Effector memory CD4-positive, alpha-beta T cell (primary cell): ENCODE measurements at places on chromosomes 2 and 18.

DNA sequence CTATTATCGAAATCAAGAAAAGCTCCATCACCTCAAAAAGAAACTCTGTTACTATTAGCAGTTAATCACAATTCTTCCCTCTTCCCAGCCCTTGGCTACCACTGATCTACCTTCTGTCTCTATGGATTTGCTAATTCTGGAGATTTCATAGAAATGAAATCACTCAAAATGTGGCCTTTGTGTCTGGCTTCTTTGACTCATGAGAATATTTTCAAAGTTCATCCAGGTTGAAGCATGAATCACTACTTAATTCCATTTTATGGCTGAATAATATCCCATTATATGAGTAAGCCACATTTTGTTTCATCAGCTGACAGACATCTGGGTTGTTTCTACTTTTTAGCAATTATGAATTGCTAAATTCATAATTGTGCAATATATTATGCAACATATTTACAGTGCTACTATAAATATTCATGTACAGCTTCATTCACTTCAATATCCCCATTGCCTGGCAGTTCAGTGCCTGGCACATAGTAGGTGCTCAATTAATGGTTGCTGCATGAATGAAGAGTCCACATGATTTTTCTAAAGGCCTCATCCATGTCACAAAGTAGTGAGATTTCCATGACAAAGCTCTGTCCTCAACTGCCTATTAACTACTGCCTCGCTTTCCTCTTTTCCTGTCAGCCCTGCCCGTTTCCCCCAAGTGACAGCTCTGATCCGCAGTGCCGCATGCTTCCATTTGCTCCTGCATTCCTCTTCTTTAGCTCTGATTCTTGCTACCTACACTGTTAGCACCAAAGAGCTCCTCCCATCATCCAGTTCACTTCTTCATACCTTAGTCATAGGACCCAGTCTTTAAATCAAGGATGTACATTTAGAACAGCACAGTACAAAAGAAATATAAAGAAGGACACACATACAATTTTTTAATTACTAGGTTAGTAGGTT, 32.8 kb downstream of the CCDC93 start:
- no peak for DNase-seq

- no peak for DNase-seq
Observed at GRCh38 chr2:216284708-216285107, 87.6 kb downstream of the MARCHF4 start.

- DNase-seq, result no peak
Observed at GRCh38 chr18:7596147-7596546, 29.0 kb downstream of the PTPRM start.

DNA sequence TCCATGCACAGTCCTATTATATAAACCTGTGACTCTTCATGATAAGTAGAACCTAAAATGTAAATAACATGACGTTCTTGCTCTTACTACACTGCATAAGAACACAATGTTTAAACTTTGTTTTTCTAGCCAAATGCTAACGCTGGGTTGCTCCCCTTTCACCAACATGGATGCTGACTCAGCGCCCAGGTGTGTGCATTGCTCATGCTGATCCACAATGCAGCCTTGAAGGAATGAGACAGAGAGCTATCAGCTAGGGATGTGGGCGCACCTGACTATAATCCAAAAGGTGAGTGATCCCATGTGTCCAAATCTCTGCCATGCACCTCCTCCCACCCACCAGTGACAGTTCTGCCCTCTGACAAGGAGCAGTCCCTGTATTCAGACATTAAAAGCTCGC, 235.0 kb downstream of the IRS1 start:
- DNase-seq, result no peak

- no peak for DNase-seq
Observed at GRCh38 chr2:217103752-217104545, 244.1 kb upstream of the TNP1 start.

GRCh38 chr18:11830585-11830984, 20.6 kb upstream of the CHMP1B start:
- no peak for DNase-seq

- DNase-seq, result no peak
Observed at GRCh38 chr2:72803151-72803550, 22.7 kb downstream of the EXOC6B start.

DNA sequence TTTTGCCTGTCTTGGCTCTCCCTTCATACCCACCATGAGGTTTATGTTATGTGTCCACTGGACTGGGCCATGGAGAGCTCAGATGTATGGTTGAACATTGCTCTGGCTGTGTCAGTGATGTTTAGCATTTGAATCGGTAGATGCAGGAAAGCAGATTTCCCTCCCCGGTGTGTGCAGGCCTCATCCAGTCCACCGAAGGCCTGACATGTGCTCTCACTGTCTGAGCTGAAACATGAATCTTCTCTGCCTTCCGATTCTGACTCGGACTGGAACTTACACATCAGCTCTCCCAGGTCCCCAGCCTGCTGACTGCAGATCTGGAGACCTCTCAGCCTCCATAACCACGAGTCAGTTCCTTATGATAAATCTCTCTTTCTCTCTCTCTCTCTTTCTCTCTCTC, 72.4 kb upstream of the SLC66A3 start:
- no peak for DNase-seq

DNA sequence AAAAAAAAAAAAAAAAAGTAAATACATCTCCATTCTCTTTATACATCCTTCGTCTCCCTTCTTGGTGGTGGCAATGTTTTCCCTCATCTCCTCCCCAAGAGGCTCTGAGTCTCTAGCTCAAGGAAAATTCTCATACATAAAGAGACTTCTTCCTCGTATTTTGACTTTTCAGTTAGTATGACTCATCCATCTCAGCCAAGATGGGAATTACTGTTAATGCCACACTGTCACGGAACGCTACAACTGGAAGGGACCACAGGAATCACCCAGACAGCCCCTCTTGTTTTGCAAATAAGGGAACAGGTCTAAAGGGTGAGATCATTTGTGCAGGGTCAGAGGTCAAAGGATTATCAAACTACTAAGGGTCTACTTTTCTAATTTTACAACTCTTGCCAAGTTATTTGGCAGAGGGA, 19.5 kb downstream of the NFE2L2 start:
- DNase-seq, result no peak

GRCh38 chr2:232028631-232029030, 67.1 kb downstream of the DIS3L2 start:
- no peak for DNase-seq

DNA sequence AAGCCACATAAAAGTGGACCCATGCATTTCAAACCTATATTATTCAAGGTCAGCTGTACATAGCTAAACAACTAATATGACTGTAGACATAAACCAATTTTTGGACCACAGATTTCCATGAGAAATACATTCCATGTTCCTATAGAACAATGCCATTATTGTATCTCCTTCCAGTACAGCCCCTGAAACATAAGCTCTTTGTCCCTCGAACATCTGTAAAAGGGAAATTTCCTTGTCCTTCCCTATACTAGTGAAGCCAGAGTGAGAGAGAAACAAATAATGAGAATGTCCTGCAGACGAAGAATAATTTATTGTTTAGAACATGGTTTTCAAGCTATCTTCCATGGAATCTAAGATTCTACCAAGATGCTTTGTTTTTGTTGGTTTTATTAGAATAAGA, 75.3 kb downstream of the GORASP2 start:
- no peak for DNase-seq

- no peak for DNase-seq
Observed at GRCh38 chr2:137938204-137938603, 26.1 kb upstream of the HNMT start.

GRCh38 chr2:239396881-239397681, 3.7 kb downstream of the HDAC4 start:
- DNase-seq, result no peak
